Esophagus muscularis mucosa (tissue), 4 donors: ENCODE measurements at places on chromosomes 5 and 9. TPM values are rescaled to one million over a fixed set of nuclear protein-coding genes. Genes with fewer than 3 reads are reported as not detected.

Gene RMRP
- total RNA-seq, result 1,899 TPM

Gene NKD2
- total RNA-seq, result 3.0 TPM

Gene S100Z
- not detected for total RNA-seq

Gene ECSCR
- 7.9 TPM for total RNA-seq

Gene FOXD4L4
- not detected for total RNA-seq

Gene ELOVL7
- 4.6 TPM for total RNA-seq
